ENCODE measurements at places on chromosomes 5 and 9.

DNA sequence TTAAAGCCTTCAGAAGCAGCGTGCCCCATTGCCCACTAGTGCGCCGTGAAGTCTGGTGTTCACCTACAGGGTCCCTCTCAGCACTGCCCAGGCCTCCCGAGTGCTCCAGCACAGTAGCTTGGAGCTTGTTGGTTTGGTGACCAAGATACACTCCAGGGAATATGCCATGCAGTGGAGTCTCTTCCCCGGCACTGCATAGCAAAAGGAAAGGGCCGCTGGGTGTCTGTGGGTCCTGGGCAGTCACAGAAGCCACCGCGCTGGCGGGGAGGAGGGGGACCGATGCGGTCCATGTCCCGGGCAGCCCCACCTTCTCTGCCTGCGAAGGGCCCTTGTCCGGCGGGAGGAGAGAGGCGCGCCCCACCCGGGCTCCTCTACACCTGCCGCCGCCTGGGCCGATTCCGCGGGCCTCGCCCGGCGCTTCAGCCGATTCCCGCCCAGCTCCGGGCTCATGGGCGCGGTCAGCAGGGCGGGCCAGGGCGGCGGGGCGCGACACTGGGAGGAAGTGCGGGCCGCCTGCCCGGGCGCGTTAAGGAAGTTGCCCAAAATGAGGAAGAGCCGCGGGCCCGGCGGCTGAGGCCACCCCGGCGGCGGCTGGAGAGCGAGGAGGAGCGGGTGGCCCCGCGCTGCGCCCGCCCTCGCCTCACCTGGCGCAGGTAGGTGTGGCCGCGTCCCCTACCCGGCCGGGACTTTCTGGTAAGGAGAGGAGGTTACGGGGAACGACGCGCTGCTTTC lies at the start of gene SYK:
Gene SYK, plus strand, starts transcription at position 579 of the 732 bp plus-strand sequence. CDS start 42,080 bp downstream, outside the sequence.
- no peak for DNase-seq

DNA sequence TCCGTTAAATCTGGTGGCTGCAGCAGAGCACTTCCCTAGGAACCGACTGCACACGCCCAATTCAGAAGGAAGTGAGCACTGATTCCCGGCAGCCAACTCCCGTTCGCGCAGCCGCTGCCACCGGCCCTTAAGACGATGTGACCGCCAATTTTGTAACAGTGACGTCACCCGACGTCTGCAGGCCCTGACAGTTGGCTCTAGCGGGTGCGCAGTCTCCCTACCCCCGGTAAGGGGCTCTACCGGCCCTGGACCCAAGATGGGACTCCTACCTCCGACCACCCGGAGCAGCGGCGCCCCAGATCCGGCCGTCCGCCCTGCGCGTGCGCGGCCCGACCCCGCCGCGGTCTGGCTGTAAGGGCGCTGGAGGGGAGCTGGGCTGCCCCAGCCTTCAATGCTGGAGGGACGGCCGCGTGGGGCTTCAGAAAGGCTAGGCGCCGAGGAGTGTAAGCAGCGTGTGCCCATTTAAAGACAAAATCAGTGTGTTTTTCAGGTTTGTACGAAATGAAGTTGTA lies 19.1 kb downstream of the DNAJA1 start:
- DNase-seq, result peak; percentile 59

GRCh38 chr9:38453835-38454234 lies 29.6 kb upstream of the IGFBPL1 start:
- no peak for DNase-seq

DNA sequence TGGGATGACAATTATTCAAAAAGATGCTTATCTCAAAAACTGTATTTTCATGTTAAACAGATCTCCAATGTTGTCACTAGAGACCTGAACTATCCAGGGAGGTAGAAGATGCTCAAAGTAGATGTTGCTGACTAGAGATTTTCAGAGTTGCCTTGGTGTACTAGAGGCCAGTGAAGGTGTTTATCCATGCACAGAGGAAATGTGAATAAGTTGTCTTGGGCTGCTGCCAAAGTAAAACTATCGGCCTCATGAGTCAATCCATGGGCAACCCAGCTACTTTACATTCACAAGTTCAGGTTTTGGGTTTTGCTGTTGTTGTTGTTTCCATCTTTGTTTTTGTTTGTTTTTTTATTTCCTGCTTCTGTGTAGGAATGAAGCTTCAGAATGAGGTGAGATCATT lies 141.1 kb upstream of the RANBP3L start:
- no peak for DNase-seq

DNA sequence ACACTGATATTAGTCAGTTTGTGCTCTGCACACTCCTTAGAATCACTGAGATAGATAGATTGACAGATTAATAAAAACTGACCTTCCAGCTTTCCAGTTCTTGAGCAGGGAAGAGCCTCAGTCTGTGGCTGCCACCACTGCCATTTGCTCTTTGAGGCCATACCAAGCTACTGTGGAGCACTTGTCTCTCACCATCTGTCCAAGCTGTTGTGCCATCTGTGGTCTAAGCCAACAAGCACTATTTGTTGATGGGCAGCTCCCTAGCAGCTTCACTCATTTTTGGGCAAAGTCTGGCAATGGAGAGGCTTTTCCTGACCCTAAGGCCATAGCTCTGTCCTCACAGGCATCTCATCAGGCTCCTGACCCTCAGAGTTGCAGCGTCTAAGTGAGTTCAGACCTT lies 30.4 kb downstream of the HTR1A start:
- no peak for DNase-seq

GRCh38 chr9:71269859-71270258 lies 148.4 kb upstream of the TRPM3 start:
- no peak for DNase-seq

Measured in keratinocyte (primary cell).